Germinal center (tissue), 1 donor: ENCODE measurements at places on chromosomes 11 and 22.

- DNase-seq: no peak
These were observed 5.4 kb downstream of the WNT7B start for GRCh38 chr22:45971408-45972028.

- no peak for DNase-seq
These were observed 1.3 kb upstream of the RFPL2 start for GRCh38 chr22:32205974-32206773.

DNA sequence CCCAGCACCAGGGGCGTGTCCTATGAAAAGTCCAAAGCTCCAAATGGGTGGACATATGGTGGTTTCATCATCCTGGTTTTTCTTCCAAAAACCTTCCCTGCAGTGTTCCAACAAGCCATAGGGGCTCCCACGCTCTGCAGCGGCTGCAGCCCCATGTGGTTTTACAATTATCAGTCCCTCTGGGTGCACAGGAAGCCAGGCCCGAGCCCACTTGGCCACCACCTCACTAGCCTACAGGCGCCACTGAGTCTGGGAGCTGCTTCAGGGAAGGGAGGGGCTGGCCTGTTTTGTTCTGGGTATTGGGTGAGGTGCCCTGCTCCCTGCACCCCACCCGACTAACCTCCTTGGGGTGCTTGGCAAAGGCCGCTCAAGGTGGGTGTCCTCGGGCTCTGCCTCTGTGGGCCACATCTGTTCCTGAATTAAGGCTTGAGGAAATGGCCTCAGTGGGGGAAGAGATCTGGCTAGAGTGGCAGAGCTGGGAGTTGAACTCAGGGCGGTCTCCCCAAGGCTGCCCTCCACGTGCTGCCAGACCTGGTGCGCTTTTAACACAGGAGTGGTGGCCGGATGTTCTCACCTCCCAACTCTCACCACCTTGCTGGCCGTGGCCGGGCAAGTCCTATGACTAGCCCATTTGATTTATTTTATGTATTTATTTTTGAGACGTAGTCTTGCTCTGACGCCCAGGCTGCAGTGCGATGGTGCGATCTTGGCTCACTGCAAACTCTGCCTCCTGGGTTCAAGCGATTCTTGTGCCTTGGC, 5.3 kb upstream of the CDC42BPG start:
- no peak for DNase-seq

DNA sequence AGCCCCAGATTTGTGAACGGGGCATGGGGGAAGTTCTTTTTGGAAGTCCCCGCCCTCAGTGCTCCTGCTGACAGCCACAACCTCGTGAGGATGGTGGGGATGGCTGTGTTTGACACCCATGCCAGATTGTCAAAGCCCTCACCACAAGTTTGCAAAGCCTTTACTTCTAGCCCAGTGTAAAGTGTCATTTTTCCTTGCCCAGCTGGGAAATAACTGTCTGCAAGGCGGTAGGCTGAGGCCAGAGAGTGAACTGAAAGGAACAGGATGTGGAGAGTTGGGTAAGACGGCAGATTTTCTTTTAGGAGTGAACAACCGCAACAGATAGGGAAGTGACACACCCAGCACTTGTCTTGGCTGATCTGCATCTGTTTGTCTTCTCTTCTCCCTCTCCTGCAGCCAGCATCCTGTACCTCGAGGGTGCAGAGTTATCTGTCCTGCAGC, 13.6 kb downstream of the IL17RA start:
- DNase-seq: no peak
